KBM-7 (cell line): ENCODE measurements at places on chromosomes 3 and 15.

DNA sequence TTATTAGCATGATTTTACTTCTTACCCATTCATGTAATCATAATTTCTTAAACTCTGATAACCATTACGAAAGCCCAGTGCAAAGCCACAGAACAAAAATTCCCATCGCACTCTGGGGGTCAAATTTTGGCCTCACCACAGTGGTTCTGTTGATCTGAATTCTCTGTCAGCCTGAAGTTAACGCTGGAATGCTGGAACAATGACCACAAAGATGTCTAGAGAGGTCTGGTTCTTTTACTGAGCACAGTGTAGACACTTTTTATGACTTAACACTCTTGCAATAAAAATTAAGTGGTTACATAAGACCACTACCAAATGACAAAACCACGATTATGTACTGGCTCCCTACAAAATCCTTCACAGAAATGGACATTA is 94.7 kb downstream of the PDZRN3 start:
- DNase-seq = no peak

DNA sequence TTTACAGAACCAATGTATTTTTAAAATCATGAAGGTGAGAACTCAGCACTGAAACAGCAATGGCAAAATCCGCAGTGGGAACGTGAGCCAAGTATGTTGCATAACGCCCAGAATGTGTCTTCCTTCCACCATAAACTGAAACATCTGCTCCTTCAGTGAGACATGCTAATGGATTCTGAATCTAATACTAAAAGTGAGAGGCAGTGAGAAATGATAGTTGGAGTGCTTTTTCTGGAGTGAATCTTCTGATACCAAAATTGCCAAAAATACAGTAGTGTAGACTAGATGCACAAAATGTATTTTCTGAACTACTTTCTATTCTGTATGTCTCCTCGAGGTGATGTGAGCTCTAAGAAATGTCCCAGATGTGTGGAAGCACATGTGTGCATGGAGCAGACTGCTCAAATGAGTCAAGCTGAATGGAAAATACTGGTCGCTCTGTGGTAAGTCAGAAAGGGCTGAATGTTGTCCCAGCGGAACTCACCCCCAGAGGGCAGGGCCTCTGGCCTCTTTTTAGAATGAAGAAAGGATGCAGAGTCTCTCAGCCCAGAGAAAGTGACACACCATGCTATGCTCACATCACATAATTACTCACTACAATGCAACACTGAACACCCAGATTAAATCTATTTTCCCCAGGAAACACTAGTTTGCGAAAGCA is 73.0 kb downstream of the ATP10A start:
- peak; percentile 41 for DNase-seq

- DNase-seq = no peak
Observed at GRCh38 chr15:67152429-67152828, 87.0 kb downstream of the SMAD3 start.

DNA sequence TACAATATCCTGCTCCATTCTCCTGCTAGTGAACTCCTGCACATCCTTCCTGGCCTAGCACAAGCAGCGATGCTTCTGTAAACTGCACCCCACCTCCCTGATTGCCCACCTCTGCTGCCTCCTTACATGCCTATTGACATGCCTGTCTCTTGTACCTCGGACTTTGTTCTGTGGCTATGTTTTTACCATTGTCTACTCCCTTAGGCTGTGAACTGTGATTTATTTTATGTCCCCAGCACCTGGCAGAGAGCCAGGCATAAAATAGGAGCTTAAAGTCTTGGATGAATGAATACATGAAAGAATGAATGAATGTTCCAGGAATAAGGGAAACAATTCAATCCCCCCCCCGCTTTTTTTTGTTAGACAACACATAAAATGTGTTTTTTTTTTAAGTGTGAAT is 210.0 kb downstream of the MYRIP start:
- DNase-seq = no peak

DNA sequence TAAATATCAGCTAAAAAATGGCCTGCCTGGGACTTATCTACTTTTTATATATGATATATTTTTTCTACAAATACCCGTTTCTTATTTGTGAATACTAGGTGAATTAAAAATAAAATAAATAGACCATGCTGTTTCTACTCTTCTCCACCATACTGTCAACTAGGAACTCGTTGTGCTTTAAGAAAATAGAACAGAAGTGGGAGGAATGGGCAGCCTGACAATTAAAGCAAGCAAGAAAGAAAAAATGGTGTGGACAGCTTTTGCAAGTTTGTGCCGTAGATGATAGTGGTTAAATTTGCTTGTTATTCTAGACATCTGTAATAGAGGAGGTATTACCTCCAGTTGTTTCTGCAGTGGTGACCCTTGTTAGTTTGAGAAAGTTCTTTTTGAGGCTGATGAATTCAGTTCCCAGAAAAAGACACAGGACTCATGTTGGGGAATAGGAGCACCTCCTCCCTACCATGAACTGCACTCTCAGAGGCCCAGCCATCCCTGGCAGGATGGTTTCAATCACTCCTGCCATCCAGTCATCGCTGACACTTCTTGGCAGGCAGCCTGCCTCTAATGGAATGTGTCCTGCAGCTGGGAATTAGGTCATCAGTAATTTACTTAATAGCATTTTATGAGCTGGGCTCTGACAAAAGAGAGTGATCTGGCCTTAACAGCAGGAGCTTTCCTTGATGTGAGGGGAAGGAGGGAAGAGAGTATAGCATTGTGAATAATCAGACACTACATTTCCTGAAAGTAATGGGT is 105.0 kb upstream of the GAP43 start:
- no peak for DNase-seq

GRCh38 chr3:50254577-50255250 is 14.2 kb upstream of the SEMA3B start:
- DNase-seq = peak; percentile 45

DNA sequence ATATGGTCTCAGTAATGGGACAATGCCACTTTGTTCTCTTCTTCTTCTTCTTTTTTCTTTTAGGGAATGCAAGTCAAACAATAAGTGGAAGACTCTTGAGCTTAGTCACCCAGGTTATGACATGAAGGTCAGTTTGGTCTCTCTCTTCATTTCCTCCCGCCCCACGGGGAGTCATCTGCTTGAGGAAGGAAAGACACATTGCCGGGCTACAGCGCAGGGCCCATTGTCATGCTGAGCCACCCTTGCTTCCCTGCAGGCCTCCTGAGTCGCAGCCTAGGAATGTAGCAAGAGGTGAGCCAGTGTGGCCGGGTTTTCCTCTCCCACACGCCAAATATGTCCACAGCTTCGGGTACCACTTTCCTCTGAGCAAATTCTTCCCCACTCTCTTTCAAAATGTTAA is 47.6 kb downstream of the RAP2B start:
- peak; percentile 43 for DNase-seq

DNA sequence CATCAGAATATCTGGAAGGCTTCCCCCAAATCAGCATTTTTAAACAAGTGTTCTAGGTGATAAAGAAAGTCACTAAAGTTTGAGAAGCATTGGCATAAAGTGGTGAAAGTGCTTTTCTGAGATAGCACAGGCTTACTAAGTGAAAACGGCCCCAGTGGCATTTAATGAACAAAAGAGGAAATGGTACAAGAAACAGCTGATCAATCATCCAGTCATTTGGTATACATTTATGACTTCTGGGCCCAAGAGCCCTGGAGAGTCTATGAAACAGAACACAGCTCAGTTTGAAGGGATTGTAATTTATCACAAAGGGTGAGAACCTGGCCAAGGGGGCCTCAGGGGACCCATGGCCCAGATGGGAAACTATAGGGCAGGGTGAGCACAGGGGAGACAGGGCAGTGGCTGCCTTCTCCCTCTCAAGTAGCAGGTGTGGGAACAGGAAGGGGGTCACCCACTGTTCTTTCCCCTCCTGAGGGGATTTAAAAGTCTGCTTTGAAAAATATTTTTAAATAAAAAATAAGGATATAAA is 265.5 kb upstream of the ROPN1 start:
- DNase-seq = no peak

DNA sequence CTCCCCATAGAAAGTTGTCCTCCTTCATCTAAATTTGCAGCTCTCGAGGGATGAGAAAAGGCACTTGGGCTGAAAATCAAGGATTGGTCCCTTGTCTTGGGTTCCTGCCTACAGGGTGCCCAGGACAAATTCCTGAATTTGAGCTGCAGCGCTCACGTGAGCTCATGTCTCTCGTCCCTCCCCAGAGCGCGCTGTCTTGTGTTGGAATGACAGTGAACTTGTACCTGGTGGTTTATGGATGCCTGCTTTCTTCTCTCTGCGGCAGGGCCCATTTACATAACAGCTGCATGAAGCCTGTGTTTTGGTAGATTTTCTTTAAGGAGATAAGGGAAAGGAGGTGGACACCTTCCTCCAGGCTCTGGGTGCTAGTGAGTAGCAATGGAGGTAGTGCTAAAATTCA is 4.3 kb downstream of the RYR3 start:
- no peak for DNase-seq

DNA sequence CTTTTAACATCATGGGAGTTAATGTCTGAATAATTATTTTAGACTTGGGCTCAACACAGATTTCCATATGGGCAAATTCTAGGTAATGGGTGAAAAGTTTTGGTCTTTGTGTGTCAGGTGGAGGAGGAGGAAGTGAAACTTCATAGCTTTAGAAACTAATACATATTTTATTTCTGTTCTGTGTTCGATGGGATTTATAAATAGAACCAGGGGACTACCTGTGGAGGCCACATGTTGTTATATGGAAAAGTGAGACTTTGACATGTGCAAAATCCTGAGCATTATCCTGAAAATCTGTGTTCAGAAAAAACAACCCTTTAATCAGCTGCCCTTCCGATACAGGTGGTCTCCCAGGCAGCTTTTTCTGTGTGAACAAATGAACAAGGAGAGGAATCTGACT is 209.5 kb downstream of the SOX2 start:
- DNase-seq = no peak

DNA sequence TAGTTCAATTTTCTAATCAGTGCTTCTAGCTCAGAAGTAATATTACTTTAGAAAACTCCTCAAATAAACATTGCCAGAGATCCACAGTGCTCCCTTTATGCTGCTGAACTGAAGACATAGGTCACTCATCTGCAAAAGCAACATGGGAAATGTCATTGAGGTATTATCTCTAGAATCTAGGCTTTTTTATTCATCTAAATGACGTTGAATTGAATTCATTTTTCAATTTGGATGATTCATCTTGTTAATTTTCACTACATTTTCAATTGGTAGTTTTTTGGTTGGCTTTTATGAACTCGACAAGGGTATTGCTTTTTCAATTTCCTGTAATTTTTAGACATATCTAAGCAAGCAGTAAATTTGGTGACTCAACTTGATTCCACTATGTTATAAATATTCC is 275.4 kb downstream of the NFKBIZ start:
- DNase-seq = no peak

DNA sequence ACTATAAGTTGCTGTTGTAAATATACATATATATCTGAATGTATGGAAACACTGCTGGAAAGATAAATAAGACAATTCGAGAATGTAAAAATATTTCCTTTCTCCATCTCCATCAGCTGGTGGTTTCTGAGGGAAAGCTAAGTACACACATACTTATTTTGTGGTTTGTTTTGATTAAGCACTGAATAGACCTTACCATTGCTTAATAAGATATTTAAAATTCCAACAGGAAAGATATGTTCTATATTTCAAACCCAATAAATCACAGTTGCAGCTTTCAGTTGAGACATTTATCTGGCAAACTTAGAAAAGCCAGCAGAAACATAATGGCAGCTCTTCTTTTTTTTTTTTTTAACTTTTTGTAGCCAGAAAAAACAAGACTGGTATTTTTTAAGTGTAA is 160.4 kb downstream of the VGLL3 start:
- DNase-seq = no peak

DNA sequence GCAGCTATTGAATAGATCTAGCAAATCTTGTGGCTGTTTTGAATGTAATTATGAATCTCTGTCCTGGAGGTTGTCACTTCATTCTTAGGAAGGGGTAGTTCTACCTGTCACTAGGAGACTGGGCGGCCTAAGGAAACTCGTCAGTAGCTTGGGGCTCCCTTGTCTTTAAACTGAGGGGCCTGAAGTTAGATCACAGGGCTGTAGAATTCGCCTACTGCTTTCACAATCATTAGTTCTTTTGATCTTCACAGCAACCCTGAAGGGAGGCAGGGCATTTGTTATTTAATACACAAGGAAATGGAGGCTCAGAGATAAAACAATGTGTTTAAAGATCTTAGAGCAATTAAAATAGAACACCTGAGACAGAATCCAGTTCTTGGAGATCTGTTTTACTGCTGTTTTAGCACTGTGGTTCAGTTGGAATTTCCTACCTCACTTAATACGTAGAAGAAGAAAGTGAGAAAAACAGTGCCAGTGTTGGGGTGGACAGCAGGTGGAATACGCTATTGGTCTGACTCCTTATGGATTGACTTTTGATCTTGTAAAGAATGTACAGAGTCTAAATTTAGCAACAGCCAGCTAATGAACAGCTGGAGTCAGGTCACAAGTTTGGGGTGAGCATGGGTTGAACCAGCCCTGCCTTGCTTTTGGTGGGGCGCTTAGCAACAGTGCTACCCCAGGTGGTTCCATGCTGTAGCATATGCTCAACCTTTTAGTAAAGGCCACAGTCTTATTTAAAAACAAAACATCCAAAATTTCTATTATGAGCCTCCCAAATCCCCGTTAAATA is 71.4 kb upstream of the BHLHE40 start:
- DNase-seq = no peak

GRCh38 chr15:52005748-52006701 is 13.0 kb upstream of the MAPK6 start:
- no peak for DNase-seq

DNA sequence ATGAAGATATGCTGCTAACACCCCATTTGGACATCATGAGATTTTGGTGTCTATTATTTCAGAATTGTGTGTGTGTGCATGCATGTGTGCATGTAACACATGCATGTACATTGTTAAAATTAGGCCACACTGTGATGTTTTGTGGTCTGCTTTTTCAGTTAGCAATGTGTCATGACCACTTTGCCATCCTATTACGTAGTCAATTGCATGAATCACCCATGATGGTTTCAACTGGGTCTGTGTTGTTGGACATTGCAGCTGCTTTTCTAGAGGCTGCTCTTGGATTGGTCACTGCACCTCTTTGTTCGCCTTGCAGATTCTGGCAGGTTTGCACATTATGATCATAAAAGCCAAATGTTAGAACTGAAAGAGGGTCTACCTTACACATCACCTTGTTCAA is 101.0 kb upstream of the THBS1 start:
- DNase-seq = no peak
